ENCODE measurements at places on chromosomes 11 and 22.

DNA sequence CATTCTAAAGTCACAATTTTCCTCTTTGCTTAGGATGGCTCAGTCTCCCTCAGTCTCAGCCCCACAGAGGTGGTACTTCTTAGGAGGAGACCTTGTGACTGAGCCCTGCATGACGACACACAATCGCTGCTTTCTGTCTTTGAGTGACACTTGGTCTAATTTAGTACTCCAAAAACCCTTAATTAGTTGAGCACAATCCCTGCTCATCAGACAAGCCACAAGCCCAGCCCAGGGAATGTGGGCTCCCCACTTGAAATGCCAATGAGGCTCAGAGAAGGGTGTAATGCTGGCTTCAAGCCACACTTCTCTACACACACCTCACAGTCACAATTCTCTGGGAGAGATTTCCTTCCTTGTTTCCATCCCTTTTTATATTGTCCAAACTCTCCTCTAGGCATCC, 101.8 kb downstream of the FEZ1 start:
- no peak for DNase-seq

- DNase-seq, result no peak
These were observed 5.2 kb upstream of the PTGDR2 start for GRCh38 chr11:60860943-60861342.

DNA sequence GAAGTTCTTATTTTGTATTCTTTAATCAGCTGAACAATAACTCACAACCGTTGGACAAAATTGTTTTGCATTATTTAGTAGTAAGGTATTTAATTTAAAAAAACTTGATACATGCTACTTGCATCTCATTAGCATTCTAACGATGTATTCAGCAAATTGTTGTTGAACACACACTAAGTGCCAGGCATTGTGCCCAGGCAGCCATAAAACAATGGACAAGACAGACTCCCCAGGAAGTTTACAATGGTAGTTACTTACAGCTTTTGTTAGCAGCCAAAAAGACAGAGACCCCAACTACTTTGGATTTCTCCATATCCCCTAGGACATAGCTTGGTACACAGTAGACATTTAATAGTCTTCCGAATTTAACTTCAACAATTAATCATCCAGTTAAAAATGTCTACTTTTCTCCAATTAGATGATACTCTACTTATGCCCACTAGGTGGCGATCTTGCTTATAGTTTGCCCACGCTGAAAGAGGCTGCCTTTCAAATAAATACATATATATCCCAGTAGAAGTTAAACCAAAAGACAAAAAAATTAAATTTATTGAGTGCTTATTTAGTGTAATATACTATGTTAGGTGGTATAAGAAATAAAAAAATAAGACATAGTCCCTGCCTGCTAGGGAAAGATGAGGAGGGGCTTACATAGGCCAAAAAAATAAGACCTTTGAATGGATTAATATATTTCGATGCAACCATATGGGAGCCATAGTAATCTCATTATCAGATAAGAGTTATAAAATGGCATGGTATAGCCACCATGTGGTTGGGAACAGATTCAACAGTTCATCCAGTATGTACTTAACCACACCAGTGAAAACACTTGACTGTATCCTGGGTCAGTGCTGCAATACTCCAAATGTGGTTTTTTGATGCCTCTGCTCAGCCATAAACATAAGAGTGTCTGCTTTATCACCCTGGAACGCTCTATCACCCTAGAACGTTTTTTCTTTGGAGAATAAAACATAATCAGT, 2.0 kb upstream of the FJX1 start:
- DNase-seq, result peak; percentile 47

- DNase-seq, result no peak
These were observed 52.0 kb upstream of the SPATA19 start for GRCh38 chr11:133897331-133897650.

GRCh38 chr11:44407211-44407996, 97.5 kb upstream of the ALX4 start:
- DNase-seq, result no peak

DNA sequence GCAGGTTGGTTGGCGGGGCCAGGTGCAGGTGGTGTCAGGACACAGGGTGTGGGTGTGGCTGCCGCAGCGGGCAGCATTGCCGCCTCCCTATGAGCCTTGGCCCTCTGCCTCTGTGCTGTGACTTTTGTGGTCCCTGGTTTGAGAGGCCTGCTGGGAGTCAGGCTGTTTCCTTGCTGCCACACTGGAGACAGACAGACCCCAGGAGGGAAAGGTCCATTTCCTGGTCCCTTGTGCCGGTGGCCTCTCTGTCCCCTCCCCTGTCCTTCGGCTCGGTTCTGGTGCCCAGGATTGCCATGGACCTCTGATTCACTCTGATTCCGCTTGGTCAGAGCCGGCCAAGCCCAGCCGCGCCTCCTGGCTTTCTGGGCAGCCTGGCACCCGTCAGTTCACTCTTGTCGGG, 196.9 kb downstream of the TBC1D22A start:
- DNase-seq, result no peak

DNA sequence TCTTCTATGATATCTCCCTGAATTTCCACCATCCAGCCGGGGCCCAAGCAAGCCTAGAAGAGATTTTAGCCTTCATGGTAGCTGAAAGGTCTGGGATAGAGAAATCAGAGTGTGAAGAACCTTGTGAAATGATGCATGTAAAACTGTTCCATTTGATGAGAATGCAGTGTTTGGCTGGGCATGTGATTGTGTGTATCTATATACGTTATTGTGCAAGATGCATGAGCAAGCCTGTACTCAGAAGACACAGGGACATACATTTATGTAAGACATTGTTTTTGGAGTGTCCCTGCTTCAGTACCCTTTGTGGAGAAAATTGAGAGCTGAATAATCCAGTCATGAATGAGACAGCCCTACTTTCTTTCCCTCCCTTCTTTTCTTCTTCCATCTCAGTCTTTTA, 15.2 kb upstream of the OR52K2 start:
- no peak for DNase-seq

DNA sequence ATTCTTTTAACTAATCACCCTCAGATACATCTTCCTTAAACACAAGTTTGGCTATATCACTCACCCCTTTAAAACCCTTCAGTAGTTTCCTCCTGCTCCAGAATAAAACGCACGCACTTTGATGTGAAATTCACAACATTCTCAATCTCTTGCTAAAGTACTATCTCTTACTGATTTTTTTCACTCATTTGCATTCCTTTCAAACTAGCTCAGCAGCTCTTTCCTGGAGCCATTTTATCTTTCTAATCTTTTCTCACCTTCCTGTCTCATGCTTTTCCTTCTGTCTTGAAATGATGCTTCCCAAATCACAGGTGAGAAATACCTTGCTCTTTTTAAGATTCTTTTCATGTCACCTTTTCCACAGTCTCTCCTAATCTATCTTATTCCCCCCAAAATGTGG, 1074.4 kb downstream of the DLG2 start:
- DNase-seq, result no peak

DNA sequence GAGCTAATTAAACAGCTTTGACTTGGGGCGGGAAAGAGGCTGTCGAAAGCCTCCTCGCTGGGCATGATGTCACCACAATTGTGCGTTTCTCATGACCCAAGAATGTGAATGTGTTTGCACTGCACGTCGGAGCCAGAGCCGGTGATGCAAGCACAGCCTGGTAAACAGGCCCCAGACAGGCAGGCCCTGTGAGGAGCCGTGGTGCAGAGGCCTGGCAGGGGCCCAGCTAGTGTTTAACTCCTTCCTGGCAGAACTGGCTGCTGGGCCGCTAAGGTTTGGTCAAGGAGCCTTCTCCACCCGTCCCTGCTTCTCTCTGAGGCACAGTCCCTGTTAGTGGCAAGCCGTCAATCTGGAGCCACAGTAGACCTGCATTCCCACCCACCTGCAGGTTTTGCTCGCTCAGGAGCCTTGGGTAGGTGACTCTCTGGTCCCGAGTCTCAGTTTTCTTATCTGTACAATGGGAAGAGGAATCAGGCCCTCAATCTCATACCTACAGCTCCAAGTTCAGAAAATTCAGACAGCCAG, 25.4 kb upstream of the SMTN start:
- DNase-seq, result no peak

DNA sequence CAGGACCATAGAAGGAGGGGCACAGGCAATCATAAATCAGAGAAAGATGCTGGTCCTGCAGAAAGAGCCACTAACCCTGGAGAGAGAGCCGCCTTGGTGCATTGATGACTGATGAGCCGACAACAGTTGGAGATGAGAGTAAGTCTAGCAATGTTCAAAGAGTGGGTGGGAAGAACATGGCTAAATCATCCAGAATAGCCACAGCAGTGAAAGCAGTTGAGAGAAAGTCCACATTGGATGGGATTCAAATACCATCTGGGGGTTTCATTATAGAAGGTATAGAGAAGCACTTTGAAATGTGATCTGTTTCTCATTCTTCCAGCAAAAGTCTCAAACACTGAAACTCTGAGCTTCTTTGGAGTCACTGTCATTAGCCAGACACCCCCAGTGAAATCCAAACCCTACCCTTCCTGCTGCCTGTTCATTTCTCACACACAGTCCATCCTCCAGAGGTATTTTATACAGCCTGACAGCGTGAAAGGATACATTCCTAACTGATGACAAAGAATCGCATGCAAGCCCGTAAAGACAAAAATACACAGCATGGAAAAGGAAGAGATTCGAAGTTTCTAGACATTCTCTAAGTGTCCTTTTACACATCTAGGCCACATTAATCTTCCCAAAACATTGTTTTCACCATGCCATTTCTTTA, 303.1 kb upstream of the MPPED2 start:
- DNase-seq, result no peak

DNA sequence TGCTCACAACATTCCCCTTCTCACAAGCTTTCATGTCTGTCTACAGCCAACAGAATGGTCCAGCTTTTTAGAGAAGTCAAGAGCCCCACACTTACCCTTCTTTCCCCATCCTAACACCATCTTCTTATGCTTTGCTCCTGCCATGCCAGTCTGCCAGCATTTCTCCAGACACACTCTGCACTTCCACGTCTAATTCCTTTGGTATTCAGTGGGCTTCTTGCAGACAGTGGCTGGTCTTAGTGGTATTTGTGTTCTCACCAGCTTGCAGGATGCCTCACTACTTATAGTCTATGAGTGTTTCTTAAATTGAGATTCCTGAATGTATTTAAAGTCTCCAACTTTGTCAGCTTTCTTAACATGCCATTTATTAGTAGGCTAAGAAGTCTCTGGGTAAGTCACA, 154.4 kb downstream of the BBOX1 start:
- no peak for DNase-seq

- no peak for DNase-seq
These were observed 824.8 kb downstream of the METTL15 start for GRCh38 chr11:28932940-28933339.

DNA sequence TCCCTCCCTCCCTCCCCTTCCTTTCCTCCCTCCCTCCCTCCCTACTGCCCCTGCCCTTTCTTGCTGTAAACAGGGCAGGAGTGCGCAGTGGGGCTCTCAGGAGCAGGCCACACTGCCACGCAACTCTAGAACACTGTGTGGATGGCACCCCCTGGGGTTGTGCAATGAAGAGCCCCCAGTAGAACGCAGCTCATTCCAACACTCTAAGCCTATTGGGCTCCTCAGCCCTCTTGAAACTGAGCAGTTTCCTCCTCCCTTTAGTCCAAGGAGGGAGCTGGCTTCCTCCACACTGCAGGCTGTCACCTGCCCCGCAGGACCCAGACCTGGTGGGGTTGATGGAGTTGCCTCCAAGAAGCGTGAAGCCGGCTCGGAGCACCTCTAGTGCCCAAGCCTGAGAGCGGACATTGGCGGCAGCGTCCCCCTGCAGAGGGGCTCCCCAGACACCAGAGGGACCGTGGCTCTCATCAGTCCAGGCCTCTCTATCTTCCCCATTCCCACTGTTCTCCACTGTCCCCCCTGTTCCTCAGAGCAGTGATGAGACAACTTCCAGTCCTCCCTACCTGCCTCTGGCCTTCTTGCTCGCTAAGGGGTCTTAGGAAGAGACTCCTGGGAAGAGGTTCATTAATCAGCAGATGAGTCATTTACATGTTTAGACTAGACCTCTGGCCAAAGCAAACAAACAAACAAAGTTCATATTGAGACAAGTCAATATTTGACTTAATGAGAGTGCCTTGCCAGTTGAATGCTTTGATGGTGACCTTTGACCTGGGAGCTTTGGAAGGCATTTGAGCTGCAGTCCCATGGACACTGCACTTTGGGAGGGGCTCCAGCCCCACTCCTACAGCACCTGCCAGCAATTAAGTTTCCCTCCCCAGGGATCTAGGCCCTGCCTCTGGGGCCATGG, 64.0 kb downstream of the RPUSD4 start:
- no peak for DNase-seq

GRCh38 chr22:43511276-43511910, 99.6 kb downstream of the MPPED1 start:
- no peak for DNase-seq

- no peak for DNase-seq
These were observed 276.7 kb upstream of the API5 start for GRCh38 chr11:43035086-43035485.

DNA sequence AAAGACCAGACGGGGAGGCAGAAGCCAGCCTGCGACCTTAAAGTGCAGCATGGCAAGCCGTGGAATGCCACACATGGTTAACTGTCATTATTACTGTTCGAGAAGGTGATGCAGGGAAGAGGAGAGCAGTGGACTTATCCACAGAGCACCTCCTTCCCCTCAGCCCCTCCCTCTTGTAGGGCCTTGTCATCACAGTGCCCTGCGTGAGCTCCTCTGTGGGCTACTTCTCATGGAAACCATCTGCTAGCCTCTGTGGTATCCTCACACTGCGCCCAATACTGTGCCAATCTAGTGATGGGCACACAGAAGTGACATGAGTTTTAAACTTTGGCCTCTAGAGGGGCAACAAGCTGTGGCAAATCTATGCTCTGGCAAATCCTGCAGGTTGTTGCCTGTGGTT, 18.2 kb upstream of the CCDC134 start:
- peak; percentile 32 for DNase-seq

- DNase-seq, result no peak
These were observed 35.5 kb upstream of the VWA5A start for GRCh38 chr11:124079631-124080326.

DNA sequence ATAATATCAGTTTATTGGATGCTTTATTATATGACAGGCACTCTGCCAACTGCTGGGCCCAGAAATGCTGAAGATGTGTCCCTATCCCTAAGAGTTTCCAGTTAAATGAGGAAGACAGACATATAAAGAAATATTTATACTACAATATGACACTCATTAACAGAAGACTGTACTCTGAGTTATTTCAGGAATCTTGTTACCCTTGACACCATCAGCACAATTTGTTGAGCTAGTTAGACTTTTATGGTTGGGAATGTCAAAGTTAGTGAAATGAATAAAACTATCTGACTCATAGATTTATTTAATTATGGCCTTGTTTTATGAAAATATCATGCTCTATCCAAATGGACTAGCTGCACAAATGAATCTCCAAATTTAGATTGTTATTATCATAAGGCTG, 25.6 kb upstream of the MSANTD4 start:
- DNase-seq, result no peak

DNA sequence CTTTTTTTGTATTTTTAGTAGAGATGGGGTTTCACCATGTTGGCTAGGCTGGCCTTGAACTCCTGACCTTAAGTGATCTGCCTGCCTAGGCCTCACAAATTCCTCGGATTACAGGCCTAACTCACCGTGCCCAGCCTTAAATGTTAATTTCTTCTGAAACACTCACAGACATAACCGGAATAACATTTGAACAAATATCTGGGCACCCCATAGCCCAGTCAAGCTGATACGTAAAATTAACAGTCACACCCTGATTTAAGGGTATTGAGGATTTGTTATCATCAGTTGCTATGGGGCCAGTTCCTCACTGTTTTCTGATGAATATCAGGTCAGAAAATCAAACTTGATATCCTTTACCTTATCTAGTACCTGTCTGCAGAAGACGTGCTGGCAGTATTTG, 23.0 kb upstream of the OR9Q1 start:
- no peak for DNase-seq
